ENCODE measurements at places on chromosomes 4 and X. TPM values are rescaled to one million over a fixed set of nuclear protein-coding genes. Genes with fewer than 3 reads are reported as not detected.
A peak's percentile ranks its signal among the peaks of the same experiment; 100 is the strongest.

The GAB3 gene
- 1.5 TPM for total RNA-seq

The PITX2 gene
- total RNA-seq, result 2.0 TPM

The SYP gene
- total RNA-seq, result 5.2 TPM

The BCAP31 gene
- total RNA-seq, result 144 TPM

The CD38 gene
- 9.9 TPM for total RNA-seq

The RAB41 gene
- not detected for total RNA-seq

The NDNF gene
- 5.7 TPM for total RNA-seq

DNA sequence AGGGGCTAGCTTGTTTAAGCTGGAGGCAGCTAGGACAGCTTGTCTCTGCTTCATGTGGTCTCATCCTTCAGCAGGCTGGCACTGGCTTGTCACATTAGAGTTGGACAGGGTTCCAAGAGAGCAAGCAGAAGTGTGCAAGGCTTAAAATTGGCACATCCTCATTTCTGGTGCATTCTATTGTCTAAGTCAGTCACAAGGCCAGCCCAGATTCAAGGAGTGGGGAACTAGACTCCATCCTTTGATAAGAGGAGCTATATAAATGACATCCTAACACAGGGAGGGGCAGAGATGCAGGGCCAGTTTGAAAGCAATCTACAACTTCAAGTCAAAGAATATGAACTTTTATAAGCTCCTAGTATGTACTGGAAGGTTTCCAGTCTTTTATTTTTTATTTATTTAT, 313.2 kb downstream of the PTTG2 start:
- H3K4me3 ChIP-seq, result no peak overlapping the region
- no peaks in the 10 kb centered on the region for H3K27me3 ChIP-seq
- no peaks in the 10 kb centered on the region for H3K36me3 ChIP-seq
- H3K27ac ChIP-seq, result no peak overlapping the region
- DNase-seq, result no peak

DNA sequence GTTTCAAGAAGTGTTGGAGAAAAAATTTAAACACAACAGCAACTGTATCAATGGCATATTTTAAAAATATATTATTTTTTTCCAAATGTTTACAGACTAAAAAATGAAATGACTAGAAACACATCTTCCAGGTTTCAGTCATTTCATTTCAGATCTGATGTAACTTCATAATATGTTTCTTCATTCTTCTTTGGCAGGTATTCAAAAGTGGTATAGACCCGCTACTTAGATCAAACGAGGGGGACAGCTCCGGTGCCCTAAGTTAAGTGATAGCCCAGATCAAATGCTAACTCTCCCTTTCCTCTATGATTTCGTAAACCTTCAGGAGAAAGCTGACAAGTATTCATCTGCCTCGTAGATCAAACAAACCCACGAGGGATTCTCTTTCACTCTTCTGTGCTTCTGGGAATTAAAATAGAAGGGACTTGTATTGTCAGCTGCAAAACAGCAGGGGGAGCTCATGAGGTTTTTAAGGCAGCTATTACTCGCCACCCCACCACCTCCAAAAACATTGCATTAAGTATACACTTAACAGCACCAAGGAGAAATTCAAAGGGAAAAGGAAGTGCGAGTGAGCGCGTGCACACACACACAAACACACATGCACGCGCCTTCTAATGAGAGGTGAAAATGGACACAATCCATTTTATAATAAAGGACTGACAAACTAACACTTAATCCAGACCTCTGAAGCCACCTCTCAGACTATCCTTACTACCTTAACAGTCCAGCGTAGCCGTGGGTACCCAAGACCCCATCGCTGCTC, 21.4 kb downstream of the HELT start:
- no peaks in the 10 kb centered on the region for H3K4me1 ChIP-seq
- peak; percentile 54 for DNase-seq
- no peak overlapping the region for H3K4me3 ChIP-seq
- H3K27ac ChIP-seq, result no peak overlapping the region
- no peaks in the 10 kb centered on the region for H3K27me3 ChIP-seq

- H3K36me3 ChIP-seq, result no peaks in the 10 kb centered on the region
- H3K27ac ChIP-seq, result no peak overlapping the region
- DNase-seq, result no peak
- H3K4me3 ChIP-seq, result no peak overlapping the region
Observed at GRCh38 chr4:125390727-125391126, 76.0 kb downstream of the FAT4 start.

DNA sequence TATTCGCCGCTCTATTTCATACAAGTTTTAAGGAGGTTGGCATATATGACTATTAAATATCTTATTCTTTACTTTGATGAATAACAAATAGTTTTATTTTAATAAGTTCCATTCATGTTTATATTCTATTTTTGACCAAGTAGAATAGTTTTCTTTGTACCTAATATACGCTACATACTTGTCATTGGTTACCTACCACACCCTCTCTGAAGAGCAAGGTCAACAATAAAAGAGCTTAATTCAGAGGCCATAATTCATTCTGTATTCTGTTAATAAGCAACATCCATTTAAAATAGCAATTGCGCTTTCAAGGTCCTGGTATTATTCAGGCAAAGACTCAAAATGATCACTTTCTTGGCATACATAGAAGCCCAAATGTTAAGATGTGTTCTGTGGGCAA, 24.3 kb upstream of the RBPJ start:
- H3K4me1 ChIP-seq, result no peaks in the 10 kb centered on the region
- H3K36me3 ChIP-seq, result no peaks in the 10 kb centered on the region
- H3K27ac ChIP-seq, result no peak overlapping the region
- no peak overlapping the region for H3K4me3 ChIP-seq
- no peaks in the 10 kb centered on the region for H3K27me3 ChIP-seq

DNA sequence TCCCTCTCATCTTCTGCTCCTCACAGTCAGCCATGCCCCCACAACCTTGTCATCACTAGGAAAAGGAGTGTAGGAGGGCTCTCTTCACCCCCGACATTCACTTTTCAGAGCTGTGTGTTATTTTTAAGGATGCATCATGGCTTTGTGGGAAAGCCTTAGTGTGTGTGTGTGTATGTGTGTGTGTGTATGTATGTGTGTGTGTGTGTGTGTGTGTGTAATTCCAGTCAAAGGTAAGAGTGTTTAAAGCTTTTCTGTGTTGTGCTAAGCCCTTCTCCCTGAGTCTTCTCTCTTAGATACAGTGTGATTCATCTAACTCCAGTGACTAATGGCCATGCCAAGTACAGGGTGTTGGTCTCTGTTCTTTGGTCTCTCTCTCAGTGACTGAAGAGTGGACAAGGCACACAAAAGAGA, 76.6 kb downstream of the CHIC2 start:
- no peaks in the 10 kb centered on the region for H3K27me3 ChIP-seq
- no peaks in the 10 kb centered on the region for H3K4me1 ChIP-seq
- H3K36me3 ChIP-seq, result no peaks in the 10 kb centered on the region

GRCh38 chr4:100098011-100098545, 92.2 kb downstream of the DDIT4L start:
- H3K4me1 ChIP-seq, result no peaks in the 10 kb centered on the region
- no peak overlapping the region for H3K4me3 ChIP-seq
- DNase-seq, result no peak
- H3K27ac ChIP-seq, result no peak overlapping the region
- no peaks in the 10 kb centered on the region for H3K27me3 ChIP-seq
- H3K36me3 ChIP-seq, result no peaks in the 10 kb centered on the region

- no peaks in the 10 kb centered on the region for H3K27me3 ChIP-seq
- no peak overlapping the region for H3K4me3 ChIP-seq
- H3K4me1 ChIP-seq, result no peaks in the 10 kb centered on the region
- DNase-seq, result no peak
- H3K36me3 ChIP-seq, result no peaks in the 10 kb centered on the region
Observed at GRCh38 chr4:184228056-184228705, 10.5 kb upstream of the ENPP6 start.
